ENCODE measurements at places on chromosomes 7 and 10. TPM values are rescaled to one million over a fixed set of nuclear protein-coding genes. Genes with fewer than 3 reads are reported as not detected.

DNA sequence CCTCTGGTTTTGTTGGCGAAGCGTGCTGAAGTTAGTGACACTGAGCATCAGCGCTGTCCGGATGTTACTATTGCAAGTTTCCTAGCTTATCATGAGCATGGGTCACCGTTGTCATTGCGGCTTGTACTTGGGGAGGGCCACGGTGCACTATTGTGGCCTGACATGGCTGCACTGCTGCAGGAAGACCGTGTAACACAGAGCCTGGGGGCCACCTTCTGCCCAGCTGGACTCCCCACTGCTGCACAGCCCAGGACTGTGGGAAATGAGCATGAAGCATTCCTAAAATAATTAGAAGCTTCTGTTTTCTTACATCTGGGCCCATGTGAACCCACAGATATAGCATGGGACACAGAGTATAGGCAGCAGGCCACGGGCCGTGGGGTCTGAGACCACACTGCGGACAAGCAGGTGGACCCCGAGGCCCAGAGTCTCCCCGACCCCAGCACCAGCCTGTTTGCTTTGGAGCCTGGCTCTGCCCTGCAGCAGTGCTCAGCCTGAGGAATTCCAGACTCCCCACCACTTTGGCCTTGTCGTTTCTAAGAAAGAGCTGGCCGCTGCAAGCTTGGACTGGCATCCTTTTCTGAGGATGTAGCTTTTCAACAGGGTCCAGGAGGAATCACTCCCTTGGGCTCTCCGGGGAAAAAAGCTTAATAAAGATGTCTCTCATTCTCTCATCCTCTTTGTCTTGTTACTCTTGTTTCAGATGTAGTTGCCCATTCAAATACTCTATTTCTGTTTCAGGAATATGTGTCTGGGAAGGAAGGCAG, 179.2 kb downstream of the CCDC3 start:
- no peaks in the 10 kb centered on the region for H3K27me3 ChIP-seq
- H3K4me1 ChIP-seq, result no peaks in the 10 kb centered on the region
- DNase-seq, result no peak
- no peaks in the 10 kb centered on the region for H3K36me3 ChIP-seq
- no peak overlapping the region for H3K27ac ChIP-seq

ADRB1 gene
- polyA plus RNA-seq, result 0.24 TPM

- H3K27ac ChIP-seq, result no peak overlapping the region
- no peak overlapping the region for H3K4me3 ChIP-seq
- DNase-seq, result peak; percentile 50
- H3K36me3 ChIP-seq, result no peaks in the 10 kb centered on the region
- no peaks in the 10 kb centered on the region for H3K27me3 ChIP-seq
These were observed 10.2 kb upstream of the HSPA12A start for GRCh38 chr10:116752563-116752962.

DNA sequence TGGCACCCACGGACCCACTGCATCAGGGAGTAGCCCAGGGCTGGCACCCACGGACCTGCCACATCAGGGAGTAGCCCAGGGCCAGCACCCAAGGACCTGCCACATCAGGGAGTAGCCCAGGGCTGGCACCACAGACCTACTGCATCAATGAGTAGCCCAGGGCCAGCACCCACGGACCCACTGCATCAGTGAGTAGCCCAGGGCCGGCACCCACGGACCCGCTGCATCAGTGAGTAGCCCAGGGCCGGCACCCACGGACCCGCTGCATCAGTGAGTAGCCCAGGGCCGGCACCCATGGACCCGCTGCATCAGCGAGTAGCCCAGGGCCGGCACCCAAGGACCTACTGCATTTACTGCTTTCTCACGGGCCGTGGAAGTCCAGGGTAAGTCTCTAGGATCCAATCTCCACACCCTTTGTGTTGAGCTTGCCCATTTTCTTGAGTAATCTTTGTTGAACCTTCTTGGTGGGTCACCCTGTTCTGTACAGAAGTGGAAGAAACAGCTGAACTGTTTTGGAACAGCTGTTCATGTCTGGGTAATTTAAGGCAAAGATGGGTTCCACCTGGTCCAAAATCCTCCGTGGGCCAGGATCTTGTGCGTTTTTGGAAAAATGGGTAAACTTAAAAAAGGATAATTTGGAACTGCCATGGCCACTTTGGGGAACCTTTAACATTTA, 69.0 kb downstream of the VIPR2 start:
- no peak overlapping the region for H3K4me3 ChIP-seq
- no peaks in the 10 kb centered on the region for H3K36me3 ChIP-seq
- H3K27ac ChIP-seq, result no peak overlapping the region
- no peaks in the 10 kb centered on the region for H3K27me3 ChIP-seq

GRCh38 chr10:113550365-113550764, 2.5 kb upstream of the HABP2 start:
- H3K27ac ChIP-seq, result peak overlapping the region; percentile 40
- peak; percentile 28 for DNase-seq
- H3K36me3 ChIP-seq, result no peaks in the 10 kb centered on the region
- H3K27me3 ChIP-seq, result peaks cover 5% of the 10 kb centered on the region
- H3K4me1 ChIP-seq, result no peaks in the 10 kb centered on the region

- H3K27me3 ChIP-seq, result peaks cover 23% of the 10 kb centered on the region
- peak; percentile 57 for DNase-seq
- H3K4me1 ChIP-seq, result peaks cover 10% of the 10 kb centered on the region
- no peaks in the 10 kb centered on the region for H3K36me3 ChIP-seq
These were observed 302.4 kb upstream of the NFE2L3 start for GRCh38 chr7:25849500-25850184.

HNRNPH3 gene
- 126 TPM for polyA plus RNA-seq

PLXNA4 gene
- 1.3 TPM for polyA plus RNA-seq

GRCh38 chr10:102491136-102491535, 11.4 kb downstream of the ACTR1A start:
- peaks cover 17% of the 10 kb centered on the region for H3K4me1 ChIP-seq
- no peak overlapping the region for H3K27ac ChIP-seq
- DNase-seq, result no peak
- no peaks in the 10 kb centered on the region for H3K36me3 ChIP-seq
- no peak overlapping the region for H3K4me3 ChIP-seq

DNA sequence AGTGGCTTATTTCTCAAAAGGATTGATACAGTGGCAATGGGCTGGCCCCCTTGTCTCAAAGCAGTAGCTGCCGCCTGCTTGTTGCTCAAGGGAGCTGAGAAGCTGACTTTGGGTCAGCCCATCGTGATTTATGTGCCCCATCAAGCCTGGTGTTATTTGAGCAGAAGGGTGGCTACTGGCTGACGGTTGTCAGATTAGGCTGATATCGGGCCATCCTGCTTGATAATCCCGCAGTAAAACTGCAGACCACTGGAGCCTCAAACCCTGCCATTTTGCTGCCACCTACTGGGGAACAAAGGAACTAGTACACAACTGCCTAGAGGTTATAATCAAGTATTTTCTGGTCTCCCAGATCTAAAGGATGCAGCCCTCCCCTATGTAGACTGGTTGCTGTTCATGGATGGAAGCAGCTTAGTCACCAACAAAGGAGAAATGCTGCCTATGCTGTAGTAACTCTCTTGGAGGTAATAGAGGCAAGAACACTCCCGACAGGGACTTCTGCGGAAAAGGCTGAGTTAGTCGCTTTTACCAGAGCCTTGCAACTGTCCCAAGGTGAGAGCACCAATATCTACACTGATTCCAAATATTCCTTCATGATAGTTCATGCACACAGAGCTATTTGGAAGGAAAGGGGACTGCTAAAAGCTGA, 65.9 kb upstream of the ZNF92 start:
- H3K4me3 ChIP-seq, result no peak overlapping the region
- H3K27me3 ChIP-seq, result no peaks in the 10 kb centered on the region
- DNase-seq, result peak; percentile 61
- no peak overlapping the region for H3K27ac ChIP-seq
- no peaks in the 10 kb centered on the region for H3K36me3 ChIP-seq

DNA sequence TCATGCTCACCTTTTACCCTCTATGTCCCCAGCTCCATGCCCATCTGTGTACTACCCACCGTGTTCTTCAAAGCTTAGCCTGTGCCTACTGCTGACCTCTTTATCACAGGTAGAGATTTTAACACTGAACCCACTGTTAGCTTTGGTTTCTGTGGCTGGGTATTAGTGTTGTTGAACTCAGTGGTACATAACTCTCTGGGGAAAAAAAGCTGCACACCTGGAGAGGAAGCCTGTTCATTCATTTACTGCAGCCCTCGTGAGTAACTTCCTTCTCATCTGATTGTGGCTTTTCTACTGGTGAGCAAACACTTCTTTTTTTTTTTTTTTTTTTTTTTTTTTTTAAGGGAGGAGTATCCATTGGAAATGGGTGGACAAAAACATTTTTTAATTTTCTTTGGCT, 326.3 kb downstream of the CCSER2 start:
- no peaks in the 10 kb centered on the region for H3K4me1 ChIP-seq
- H3K4me3 ChIP-seq, result no peak overlapping the region
- H3K36me3 ChIP-seq, result no peaks in the 10 kb centered on the region
- H3K27me3 ChIP-seq, result no peaks in the 10 kb centered on the region
- no peak for DNase-seq

ANKRD61 gene
- 0.13 TPM for polyA plus RNA-seq

PRTFDC1 gene
- polyA plus RNA-seq, result 13.5 TPM

Measured in adrenal gland (tissue), 19 donors.